ENCODE measurements at places on chromosomes 5 and 9.

- no peak for DNase-seq
Observed at GRCh38 chr5:39214912-39215709, 4.3 kb downstream of the FYB1 start.

DNA sequence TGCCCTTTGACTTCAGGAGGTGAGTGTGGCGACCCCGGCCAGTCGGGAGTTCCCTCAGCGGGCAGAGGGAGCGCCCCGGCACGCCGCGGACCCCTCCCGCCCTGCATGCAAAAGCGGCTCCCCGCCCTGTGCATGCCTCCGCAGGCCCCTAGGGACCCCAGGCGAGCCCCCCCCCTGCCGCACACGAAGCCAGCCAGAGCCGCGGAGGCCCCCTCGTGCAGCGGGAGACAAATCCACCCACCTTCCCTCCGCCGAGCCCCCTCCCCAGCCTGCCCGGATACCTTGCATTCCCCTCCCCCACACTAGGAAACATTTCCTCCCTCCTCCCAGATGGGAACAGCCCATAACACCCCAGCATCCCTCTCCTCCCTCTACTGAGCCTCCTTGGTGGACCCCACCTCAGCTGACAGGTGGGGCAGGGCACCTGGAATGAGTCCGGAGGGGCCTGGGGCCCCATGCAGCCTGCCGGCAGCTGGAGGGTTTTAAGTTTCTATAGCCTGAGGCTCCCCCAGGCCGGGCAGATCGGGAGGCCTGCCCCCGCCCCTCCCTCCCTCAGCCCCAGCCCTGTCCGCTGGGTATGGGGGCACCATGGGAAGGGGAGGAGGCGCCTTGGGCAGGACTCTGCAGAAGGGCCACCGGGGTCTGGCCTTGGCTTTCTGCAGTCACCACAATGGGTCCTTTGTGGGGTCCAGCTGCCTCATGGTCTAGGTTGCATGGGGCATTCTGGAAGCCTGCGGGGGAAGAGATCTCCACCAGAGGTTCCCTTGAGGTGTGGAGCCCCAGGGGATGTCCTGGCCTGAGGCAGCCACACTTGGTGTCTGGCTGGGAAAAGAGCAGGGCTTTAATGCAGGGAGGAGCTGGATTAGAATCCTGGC is 601 bp downstream of the ERGIC1 start:
- peak; percentile 69 for DNase-seq

GRCh38 chr5:144464306-144464705 is 293.6 kb downstream of the KCTD16 start:
- no peak for DNase-seq

DNA sequence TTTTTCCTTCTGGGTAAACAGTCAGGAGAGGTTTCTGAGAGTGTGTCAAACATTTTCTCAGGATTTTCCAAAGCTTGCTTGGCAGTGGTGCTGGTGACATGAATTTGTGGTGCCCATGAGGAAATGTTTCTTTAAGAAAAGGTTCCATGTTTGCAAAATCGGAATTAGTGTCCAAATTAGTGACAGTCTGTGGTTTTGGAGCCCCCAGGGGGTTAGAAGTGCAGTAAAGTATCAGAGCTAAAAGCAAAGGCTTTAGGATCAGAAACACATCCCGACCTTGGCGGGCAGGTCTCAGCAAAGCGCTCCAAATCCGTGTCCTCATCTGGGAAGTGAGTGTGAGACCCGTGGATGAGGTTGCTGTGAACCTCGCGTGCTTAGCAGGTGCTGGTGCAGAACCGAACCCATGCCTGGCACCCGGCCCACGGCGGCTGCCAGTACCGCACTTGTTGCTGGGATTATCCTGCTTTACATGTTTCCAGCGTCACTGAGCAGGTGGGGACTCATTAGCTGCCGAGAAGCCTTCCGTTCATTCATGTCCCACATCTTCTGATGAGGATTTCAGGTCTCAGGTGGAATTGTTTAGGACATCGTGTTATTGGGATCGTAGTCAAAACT is 70.8 kb upstream of the COL5A1 start:
- DNase-seq, result peak; percentile 1

DNA sequence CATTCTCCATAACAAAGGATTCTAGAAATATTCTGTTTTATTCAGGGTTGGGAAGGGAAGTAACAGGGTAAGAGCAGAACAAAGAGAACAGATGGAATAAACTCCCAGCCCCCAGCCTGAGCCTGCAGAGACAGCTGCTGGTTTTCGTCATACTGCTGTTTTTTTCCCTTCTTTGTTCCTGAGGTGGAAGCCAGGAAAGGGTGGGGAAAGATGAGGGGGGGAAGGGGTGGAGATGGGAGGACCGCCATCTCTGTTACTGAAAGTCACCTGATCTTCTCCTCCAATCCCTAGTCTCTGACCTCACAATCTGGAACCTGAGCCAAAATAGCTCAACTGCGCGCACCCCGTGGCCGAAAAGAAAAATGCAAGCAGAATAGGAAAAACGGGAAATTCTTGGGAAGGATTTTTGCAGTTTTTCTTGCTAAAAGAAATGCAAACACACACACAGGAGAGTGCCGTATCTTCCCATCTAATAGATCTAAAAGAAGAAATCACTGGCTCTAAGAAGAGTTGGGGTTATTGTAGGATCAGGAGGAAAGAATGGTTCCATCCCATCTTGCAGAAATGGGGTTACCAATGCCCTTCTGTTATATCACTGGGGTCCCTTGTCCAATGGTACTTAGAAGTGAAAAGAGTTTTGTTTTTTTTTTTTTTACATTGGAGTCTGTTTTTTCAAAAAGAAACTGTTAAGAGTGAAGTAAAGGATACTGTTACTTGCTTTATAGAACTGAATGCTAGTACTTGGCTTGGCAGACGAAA is 57.9 kb downstream of the DIAPH1 start:
- peak; percentile 73 for DNase-seq

DNA sequence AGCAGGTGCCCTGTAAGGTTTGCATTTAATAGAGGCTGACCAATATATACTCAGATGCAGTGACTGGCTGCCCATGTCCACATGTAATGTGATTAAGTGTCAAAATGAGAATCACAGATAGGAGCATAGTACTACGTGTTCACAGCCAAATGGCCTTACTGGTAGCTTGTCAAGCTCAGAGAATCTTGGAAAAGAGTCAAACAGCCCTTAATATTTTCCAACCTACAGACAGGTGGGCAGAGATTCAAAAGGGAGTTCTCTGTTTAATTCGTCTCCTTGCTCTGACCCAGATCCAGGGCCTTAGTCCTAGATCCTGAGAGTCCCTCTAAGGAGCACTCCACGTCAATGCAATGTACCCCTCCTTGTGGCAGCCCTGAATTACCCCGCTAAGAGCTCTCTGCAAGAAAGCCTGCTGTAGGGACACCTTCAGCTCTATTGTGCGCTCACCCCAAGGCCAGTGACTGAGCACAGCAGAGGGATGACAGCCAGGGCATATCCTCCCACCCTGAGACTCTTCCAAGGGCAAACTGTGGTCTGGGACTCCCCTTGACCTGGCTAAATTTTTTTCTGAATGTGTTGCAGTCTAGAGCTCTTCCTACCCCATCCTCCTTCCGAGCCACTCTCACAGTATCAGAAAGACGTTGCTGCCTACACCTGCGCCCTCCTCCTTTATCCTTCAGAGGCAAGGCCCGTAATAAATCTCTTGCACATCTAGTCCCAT is 159.2 kb downstream of the SNCAIP start:
- DNase-seq, result no peak

DNA sequence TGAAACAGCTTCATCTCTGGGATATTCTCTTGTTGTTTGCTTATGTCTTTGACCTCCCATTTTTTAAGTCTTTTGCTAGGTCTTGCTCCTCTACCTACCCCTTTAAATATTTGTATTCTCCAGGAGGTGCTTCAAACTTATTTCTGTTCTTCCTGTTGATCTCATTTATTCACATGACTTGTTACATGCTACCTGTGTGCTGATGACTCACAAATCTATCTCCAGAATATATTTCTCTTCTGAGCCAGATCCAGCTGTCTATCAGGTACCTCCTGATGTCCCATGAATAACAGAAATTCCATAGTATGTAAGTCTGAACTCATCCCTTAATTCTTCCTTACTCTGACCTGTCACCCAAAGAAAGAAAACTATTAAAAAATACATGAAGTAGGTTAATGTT is 11.0 kb downstream of the NIPBL start:
- no peak for DNase-seq

- no peak for DNase-seq
Observed at GRCh38 chr9:114497236-114497635, 8.0 kb downstream of the WHRN start.

DNA sequence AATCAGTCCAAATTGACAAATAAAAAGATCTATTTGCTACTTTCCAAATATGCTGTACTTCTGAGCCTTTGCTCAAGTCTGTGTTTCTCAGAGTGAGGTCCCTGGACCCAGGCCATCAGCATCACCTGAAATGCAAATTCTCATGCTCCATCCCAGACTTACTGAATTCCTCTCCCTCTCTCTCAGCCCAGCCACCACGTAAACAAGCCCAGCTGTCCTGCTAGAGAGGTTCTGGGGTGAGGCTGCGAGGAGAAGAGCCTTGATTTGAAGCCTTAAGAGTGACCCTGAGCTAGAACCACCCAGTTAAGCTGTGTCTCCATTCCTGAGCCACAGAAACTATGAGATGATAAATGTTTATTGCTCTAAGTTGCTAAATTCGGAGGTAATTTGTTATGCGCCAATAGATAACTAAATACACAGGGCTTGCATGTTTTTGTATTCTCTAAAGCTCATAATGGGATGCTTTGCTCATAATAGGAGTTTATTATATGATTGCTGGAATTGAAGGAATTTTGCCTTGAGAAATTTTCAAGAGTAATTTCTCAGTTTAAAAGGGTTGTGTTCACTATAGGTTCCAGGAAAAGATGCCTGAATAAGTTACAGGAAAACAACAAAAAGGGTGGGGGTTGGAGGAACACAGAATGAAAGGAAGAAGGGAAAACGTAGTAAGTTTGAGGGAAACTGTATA is 98.9 kb upstream of the SPATA31D4 start:
- DNase-seq, result no peak

GRCh38 chr5:111670826-111671492 is 86.0 kb downstream of the NREP start:
- DNase-seq, result no peak

GRCh38 chr5:175047048-175047447 is 322.7 kb downstream of the MSX2 start:
- no peak for DNase-seq

- DNase-seq, result no peak
Observed at GRCh38 chr5:57862942-57863341, 380.3 kb upstream of the ACTBL2 start.

DNA sequence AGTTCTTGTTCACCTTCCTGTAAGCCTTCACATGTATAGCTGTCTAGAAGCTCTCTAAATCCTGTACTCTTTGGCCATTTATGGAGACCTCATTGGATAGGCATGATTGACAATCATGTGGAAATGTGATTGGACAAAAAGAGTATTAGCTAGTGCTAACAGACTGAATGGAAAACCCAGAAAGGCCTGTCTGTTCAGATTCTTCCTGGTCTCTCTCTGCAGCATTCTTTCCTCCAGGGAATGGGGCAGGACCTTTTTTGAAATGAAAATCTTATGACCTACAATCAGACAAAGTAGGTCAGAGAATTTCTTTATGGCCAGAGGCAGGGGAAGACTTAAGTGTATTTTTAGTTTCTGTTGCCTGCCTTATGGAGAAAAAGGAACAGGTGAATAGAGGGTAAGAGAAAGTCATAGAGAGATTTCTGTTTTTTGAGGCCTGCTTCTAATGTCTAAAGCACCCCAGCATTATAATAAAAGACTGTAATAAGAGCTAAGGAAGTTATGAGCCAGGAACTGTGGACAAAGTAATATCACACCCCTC is 152.4 kb upstream of the CCDC152 start:
- no peak for DNase-seq

DNA sequence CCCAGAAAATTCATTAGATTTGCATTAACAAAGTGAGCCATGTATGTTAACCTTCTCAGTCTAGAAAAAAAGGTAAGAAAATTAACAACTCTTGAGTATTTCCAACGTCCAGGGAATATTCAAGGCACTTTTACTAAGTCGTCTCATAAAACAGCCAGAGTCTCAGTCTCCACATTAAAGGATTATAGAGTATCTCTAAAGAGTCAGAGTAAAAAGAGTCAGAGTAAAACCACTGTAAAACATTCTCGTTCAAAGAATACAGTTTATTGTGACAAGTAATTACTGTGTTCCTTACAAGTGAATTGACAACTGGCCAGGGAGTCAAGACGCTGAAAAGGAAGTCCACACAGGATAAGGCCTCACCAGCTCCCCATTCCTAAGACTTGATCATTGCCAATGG is 97.2 kb upstream of the ISL1 start:
- no peak for DNase-seq

DNA sequence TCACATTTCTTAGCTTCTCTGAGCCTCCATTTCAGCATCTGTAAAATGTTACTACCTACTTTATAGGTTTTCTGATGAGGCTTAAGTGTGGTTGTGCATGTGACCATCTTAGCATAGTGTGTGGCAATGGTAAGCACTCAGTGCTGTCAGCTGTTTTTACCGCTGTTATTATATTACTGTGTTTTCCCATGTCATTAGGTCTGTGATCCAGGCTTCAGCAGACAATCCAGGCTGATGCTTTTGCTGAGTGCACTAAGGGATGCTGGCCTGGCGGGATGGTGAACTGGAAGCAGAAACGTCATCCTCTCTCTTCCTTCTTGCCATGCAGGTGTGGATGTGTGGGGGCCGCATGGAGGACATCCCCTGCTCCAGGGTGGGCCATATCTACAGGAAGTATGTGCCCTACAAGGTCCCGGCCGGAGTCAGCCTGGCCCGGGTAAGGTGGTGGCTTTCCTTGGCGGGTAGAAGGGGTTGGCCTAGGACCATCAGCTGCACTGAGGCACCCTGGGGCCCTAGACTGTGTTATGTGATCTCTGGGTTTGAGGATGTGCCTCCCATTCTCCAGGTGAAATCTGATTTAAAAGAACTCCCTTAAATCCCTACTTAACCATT is 41.9 kb upstream of the SAP30L start:
- DNase-seq, result no peak

- no peak for DNase-seq
Observed at GRCh38 chr9:5863092-5863746, 27.5 kb upstream of the MLANA start.

DNA sequence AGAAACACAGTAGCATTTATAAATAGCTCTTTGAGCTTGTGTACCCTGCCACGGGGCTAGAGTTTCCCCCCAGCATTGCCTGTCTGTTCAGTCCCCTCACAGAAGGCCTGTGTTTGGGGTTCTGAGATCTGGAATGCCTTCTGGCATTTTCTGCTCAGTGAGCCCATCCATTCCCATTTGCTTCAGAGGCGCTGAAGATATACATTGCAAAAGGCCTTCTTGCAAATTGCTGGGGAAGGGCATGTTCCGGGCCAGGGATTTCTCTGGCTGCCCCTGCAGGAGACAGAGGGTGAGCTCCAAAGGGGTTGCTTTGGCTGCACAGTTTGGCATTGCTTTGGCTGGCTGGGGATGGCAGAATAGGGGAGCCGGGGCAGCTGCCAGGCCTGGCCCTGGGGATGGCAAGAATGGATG is 308.4 kb downstream of the MSX2 start:
- no peak for DNase-seq
